Glutamatergic neuron (in vitro differentiated cells): ENCODE measurements at places on chromosomes 2 and 18.

- no peak for DNase-seq
These were observed 177.8 kb downstream of the TMEM163 start for GRCh38 chr2:134540990-134541389.

DNA sequence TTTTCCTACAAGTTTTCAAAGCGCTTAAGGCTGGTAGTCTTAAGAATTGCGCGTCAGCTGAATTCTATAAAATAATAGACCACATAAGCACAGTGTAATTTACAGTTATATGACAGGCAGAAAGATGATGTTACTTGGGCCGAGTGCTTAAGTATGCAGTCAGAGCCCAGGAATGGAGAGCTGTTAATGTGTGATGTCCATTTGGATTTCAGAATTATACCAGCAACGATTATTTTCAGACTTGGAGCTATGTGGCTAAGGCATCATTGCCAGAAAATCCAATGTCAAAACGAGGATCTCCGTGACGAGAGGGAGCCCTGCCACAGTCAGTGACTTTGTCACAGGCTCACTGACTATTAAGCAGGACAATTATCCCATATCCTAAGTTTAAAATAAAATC, 3.4 kb downstream of the KLF7 start:
- no peak for DNase-seq

DNA sequence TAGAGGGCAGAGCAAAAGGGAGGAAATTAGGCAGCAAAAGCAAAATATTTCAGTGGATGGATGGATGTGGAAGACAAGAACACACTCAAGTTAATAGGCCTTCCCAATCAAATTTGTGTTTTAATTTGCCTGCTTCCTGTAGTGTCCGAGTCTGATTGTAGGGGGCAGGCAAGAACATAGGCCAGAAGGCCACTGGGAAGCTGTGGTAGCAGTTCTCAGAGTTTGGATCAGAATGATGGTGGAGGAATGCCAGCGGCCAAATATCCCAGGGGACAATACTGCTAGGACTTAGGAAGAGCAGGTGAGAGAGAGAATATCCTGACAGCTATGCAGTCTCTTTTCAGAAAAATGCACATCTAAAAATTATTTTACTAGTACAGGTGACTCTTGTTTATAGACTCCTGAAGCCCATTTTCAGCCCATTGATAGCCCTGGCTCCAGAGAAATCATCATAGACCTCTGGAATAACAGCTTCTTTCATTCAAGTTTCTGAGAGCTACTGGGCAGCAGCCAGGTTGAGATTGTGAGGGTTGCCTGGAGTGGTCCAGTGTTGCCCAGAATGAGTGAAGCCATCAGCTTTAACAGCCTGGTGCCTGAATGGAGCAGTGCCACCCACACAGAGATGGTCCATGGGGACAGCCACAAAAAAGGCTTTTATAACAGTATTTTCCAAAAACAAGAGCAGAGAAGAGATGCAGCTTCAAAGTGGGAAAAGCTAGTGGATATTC, 19.1 kb upstream of the SERPINE2 start:
- no peak for DNase-seq

DNA sequence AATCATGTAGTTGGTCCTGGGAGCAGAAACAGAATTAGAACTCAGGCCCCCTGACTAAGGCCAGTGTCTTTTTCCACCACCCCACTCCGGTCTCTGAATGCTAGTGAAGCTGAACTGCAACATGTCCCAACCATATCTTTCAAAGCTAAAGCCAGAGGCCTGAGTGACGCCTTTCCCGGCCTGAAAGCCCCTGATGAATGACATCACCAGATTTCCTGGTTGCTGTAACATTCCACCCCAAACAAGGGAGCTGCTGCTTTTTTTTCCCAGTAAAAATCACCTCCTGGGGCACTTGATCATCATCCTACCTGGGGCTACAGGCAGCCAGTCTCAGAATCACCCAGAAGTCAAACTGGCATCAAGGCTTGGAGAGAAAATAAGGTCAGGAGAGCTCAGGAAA, 162.7 kb downstream of the ARL4C start:
- peak; percentile 36 for DNase-seq

DNA sequence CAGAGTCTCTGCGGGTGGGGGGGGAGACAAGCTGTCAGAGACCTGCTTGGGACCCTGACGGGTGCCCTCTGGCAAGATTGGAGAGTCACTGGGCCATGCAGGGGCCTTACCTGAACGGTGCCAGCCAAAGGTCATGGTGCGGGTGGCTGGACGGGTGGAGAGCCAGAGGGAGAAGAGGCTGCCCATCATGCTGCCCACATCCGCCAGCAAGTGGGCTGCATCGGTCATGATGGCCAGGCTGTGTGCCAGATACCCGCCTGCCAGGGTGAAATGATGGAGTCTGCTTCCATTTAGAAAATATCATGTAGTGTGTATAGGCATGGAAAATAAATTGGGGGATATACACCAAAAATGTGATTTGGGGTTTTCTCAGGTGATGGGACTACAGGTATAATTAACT, 4.8 kb downstream of the SLC30A3 start:
- DNase-seq = no peak

DNA sequence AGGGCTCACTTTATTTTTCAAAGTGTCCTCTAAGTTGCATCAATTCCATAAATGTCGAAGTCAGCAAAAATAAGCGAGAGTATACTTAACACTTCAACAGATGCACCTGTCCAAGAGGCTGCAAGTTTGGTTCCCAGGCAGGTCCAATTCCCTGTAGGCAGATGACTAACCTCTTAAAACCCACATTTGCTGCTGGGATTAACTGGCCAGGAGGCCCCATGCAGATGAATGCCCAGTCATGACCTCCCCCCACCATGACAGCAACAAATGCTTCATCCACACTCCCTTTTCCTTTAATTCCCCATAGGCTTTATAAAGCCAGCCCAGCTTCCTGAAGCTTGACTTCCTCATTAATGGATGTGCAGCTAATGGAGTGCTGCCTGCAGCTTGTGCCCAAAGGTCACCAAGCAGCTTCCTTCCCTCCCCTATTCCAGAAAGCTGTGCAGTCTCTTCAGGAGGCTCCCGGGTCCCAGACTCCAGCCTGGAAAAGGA, 35.7 kb downstream of the REEP1 start:
- DNase-seq = peak; percentile 62

GRCh38 chr2:203951366-203951902, 14.9 kb downstream of the ICOS start:
- DNase-seq = no peak

DNA sequence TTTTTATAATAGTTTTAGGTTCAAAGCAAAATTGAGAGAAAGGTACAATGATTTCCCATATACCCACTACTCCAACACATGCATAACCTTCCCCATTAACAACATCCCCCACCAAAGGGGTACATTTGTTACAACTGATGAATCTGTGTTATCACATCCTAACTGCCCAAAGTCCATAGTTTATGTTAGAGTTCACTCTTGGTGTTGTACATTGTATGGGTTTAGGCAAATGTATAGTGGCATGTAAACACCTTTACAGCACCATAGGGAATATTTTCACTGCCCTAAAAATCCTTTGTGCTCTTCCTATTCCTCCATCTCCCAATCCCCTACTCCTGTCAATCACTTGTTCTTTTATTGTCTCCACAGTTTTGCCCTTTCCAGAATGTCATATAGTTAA, 471.6 kb downstream of the CPS1 start:
- DNase-seq = no peak

DNA sequence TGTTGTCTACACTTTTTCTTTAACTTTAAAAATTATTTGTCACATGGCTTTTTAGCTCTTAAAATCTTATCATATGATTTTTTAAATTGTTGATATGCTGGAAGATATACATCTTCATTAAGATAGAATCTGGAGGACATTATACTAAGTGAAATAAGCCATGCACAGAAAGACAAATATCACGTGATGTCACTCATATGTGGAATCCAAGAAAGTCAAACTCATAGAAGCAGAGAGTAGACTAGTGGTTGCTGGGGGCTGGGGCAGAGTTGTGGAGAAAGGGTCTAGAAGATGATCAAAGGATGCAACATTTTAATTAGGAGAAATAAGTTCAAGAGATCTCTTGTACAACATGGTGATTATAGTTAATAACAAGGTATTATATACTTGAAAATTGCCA, 280.9 kb downstream of the GULP1 start:
- DNase-seq = no peak

DNA sequence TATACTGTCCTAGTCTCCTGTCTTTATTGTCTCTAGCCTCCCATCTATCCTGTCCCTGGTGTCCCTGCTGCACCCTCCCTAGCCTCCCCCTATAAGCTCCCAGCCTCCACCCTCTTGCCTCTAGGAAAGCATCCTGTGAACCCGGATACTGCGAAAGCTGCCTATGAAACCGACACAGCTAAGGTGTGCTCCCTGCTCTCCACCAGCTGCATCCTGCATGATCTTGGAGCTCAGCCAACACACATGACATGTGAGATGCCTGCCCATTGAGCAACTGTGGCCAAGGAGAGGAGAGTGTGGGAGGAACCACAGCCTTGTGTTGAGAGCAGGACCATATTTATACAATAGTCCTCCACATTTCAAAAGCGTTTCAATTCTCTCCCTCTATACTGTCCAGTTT, 187.1 kb downstream of the ZBTB7C start:
- DNase-seq = no peak

- no peak for DNase-seq
These were observed 167.2 kb downstream of the TRIB2 start for GRCh38 chr2:12883906-12884305.

GRCh38 chr18:26386002-26386401, 159.8 kb downstream of the TAF4B start:
- no peak for DNase-seq

GRCh38 chr2:149132339-149132738, 93.8 kb downstream of the LYPD6B start:
- no peak for DNase-seq

GRCh38 chr2:23273786-23274185, 111.2 kb upstream of the KLHL29 start:
- DNase-seq = no peak

GRCh38 chr18:50190926-50191325, 4.0 kb downstream of the MYO5B start:
- no peak for DNase-seq

DNA sequence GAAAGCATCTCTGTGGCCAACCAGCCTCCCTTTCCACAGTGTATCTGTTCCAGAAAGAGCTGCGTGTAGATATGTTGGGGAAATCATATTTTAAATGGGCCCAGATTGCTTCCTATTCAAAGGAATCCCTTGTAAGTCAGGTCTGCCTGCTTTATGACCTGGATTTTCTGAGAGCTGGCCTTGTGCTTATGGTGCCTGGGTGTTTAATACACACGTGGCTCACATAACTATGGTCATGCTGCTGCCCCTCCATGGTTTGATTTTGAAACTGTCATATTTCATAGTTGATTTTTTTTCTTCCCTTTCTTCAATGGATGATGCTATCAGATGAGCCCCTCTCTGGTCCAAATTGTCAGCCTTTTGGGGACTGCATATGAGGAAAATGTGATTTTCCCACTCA, 111.5 kb upstream of the CNGA3 start:
- no peak for DNase-seq

DNA sequence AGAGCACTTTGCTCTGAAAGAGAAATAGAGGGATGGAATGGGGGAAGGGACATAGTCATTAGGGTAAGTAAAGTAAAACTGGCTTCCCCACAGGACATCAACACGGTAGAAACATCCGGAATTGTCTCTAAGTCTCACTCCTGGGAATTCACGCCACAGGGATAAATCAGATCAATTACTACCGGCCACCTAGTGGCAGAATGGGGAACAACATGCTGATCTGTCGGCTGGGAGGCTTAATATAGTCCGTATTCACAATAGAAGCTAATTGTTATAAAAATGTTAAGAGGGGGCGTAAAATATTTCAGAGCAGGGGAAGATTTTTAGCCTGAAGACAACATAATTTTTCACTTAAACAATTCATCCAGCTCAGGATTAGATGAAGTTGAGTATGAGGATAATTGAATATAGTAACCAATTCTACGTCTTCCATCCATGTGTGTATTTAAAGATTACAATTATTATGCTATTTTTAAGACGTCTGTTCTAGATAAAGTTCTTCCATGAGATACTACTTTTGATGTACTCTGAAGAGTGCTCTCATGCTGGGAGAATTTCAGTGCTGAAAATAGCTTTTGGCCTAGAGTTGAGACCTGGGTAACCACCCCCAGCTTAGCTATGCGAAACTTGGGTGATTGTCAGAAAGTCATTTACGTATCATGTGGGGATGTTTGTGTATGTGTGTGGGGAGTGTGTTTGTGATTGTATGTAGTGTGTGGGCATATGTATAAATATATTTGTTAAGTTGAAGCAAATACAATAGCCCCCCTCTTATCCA, 65.7 kb downstream of the LRRTM1 start:
- peak; percentile 71 for DNase-seq

DNA sequence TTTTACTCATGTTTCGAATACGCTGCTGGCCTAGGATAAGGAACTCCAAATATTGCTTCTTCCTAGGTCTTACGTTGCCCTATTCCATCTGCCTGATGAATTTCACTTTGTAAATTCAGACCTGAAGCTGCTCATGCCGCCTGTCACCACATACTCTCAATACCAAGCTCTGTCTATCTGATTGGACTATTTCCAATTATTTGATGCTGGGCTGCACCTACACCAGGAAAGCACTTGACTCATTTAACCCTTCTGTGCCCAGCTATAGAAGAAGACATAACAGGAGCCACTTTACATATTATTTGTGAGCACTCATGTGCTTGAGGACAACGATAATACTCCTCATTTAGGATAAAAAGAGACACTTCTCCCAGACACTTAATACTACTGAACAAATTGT, 1293.9 kb upstream of the LRRTM1 start:
- no peak for DNase-seq

- DNase-seq = no peak
These were observed 137.7 kb upstream of the PKDCC start for GRCh38 chr2:41910126-41910525.

- DNase-seq = no peak
These were observed 66.4 kb upstream of the TGFA start for GRCh38 chr2:70620020-70620419.

GRCh38 chr2:127226132-127226519, 6.0 kb upstream of the CYP27C1 start:
- DNase-seq = no peak

GRCh38 chr18:74604361-74604760, 6.7 kb downstream of the ZNF407 start:
- DNase-seq = no peak

- no peak for DNase-seq
These were observed 33.9 kb upstream of the CCDC102B start for GRCh38 chr18:68764016-68764415.

DNA sequence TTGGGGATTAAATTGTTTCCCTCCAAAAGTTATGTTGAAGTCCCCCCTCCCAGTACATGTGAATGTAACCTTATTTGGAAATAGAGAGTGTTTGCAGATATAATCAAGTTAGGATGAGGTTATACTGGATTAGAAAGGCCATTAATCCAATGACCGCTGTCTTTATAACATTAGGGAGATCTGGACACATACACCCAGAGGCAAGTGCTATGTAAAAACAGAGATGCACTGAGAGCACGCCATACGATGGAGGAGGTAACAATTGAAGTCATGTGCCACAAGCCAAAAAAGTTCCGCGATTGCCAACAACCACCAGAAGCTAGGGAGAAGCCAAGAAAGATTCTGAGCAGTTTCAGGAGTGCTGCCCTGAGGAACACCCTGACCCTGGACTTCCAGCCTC, 153.3 kb downstream of the RNF144A start:
- no peak for DNase-seq
